Calu3 (cell line): ENCODE measurements at places on chromosomes 7 and 10. TPM values are rescaled to one million over a fixed set of nuclear protein-coding genes. Genes with fewer than 3 reads are reported as not detected.

EPHA1 gene
- total RNA-seq: 21.6 and 23.6 TPM in 2 replicates

GIMAP5 gene
- not detected in 2 replicates for total RNA-seq

CDHR1 gene
- total RNA-seq: not detected in 2 replicates

DNA sequence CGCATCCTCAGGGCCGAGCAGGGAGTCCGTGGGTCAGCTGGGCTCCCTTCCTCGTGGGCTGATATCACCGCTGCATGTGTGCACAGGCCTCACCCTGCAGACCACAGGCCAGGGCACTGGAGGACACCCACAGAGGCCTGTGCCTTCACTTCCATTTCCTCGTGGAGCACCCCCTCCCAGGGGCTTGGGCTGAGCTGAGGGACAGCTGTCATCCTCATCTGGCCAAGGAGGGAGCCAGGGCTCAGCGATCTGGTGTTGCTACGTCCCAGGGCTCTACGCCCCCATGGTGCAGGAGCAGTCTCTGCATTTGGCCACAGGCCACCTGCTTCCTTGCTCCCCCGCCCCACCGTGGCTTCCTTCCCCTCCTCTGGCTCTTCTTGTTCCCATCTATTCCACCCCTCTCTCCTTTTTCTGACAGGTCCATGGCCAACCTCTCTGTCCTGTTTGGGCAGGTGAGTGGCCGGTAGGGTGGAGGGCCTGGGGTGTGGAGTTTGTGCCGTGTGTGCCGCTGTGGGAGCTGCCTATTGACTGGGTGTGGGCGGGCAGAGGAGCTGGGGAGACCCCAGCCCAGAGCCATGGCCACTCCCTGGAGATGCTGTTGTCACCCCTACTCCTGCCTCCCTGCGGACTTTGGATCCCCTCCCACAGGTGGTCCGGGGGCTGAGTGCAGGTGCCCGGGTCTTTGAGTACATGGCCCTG, 8.3 kb upstream of the ASIC3 start:
- peaks cover 20% of the 10 kb centered on the region for H3K4me1 ChIP-seq
- peak overlapping the region; percentile 13 for H3K4me3 ChIP-seq
- H3K27me3 ChIP-seq: no peaks in the 10 kb centered on the region
- H3K27ac ChIP-seq: peak overlapping the region; percentile 89
- H3K36me3 ChIP-seq: peaks cover 33% of the 10 kb centered on the region

DNA sequence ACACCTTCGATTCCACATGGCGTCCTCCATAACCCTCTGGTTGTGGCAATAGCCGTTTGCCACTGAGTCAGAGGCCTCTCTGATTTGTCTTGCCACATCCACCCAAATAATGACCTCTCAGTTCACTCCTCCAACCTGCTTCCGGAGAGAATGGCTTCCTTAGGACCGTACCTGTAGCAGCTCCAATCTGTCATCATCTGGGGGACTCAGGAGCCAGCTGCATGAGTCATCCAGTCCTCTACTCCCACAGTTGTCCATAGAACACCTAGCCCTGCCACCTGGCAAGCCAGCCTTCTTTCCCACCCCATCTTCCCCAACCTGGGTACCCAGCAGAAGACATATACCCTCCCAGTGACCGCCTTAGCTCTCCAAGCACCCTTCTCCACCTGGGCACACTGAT, 64.4 kb upstream of the MXI1 start:
- DNase-seq: no peak
- H3K27ac ChIP-seq: peak overlapping the region; percentile 30
- peaks cover 13% of the 10 kb centered on the region for H3K36me3 ChIP-seq
- H3K4me1 ChIP-seq: peaks cover 16% of the 10 kb centered on the region
- H3K27me3 ChIP-seq: no peaks in the 10 kb centered on the region
- H3K4me3 ChIP-seq: no peak overlapping the region

DNA sequence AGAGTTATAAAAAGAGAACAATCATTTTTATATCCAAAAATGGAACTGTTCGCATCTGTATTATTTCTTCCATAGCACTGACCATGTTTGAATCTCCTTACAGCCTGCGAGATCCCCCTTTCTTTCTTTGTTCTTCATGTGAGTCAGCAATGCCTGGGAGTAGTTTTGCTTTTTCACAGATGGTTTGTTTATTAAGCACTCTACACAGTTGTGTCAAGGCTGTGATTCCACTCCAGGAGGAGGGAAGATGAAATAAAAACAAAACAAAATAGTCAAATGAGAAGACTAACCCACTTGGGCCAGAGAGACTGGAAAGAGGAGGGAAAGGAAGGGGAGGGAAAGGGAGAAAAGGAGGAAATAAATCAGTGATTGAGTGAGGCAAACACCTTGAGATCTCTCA, 7.8 kb downstream of the LIPF start:
- H3K4me1 ChIP-seq: no peaks in the 10 kb centered on the region
- H3K27ac ChIP-seq: no peak overlapping the region
- H3K36me3 ChIP-seq: no peaks in the 10 kb centered on the region
- H3K4me3 ChIP-seq: no peak overlapping the region
- no peak for DNase-seq

DNA sequence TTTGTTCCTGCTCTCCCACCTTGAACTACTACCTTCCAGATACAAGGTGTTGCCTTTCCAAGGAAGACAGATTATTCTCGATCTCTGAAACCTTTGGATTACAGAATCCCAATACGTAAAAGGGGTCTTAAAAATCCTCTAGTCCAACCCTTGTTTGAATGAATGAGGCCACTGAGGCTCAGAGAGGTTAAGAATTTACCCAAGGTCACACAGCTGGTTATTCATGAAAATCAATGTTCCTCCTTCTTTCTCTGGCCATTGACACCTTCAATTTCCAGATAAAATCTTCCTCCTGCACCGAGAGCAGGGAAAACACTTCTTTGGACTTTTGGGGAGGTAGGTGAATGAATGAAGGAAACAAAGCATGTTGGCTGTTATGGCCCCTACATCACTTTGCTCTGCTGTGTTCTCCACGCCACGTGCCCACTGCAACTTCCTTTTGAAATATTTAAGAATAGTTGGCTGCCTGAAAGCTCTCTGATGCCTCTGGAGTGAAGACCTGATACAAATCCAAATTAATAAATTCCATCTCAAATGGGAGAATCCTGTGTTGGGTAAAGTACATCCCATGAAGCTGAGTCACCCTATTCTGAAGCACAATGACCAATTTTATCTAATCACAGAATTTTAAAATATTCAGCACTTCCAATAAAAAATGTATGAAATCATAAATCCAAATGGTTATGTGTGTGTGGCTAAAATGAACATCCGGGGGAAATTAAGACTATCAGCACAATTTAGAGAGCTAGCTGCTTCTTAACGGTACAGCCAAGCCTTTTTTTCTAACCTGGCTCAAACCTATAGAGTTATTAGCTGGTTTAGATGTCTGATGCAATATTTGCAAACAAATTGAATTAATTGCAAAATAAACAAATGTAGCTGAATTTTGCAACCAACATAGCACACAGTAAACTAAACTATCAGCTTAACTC, 7.3 kb downstream of the SVIL start:
- no peak overlapping the region for H3K4me3 ChIP-seq
- H3K27me3 ChIP-seq: no peaks in the 10 kb centered on the region
- peaks cover 75% of the 10 kb centered on the region for H3K4me1 ChIP-seq
- peaks cover 52% of the 10 kb centered on the region for H3K36me3 ChIP-seq
- no peak for DNase-seq

- no peaks in the 10 kb centered on the region for H3K36me3 ChIP-seq
- H3K4me3 ChIP-seq: no peak overlapping the region
- H3K27ac ChIP-seq: no peak overlapping the region
Observed at GRCh38 chr10:31171402-31172083, 139.9 kb upstream of the ZNF438 start.

- no peak overlapping the region for H3K27ac ChIP-seq
- no peak overlapping the region for H3K4me3 ChIP-seq
Observed at GRCh38 chr10:48257407-48257961, 17.0 kb downstream of the FRMPD2 start.

GRCh38 chr10:130232166-130233034, 96.2 kb downstream of the GLRX3 start:
- H3K27ac ChIP-seq: no peak overlapping the region
- peaks cover 5% of the 10 kb centered on the region for H3K36me3 ChIP-seq
- H3K4me1 ChIP-seq: no peaks in the 10 kb centered on the region
- no peak overlapping the region for H3K4me3 ChIP-seq
- H3K27me3 ChIP-seq: no peaks in the 10 kb centered on the region

GRCh38 chr7:91898240-91898992, 17.9 kb upstream of the MTERF1 start:
- H3K27ac ChIP-seq: no peak overlapping the region
- DNase-seq: no peak
- no peak overlapping the region for H3K4me3 ChIP-seq
- H3K36me3 ChIP-seq: no peaks in the 10 kb centered on the region

- no peak for DNase-seq
- no peak overlapping the region for H3K4me3 ChIP-seq
- no peaks in the 10 kb centered on the region for H3K36me3 ChIP-seq
- no peaks in the 10 kb centered on the region for H3K27me3 ChIP-seq
- no peaks in the 10 kb centered on the region for H3K4me1 ChIP-seq
Observed at GRCh38 chr7:113812591-113813255, 106.1 kb downstream of the PPP1R3A start.

DNA sequence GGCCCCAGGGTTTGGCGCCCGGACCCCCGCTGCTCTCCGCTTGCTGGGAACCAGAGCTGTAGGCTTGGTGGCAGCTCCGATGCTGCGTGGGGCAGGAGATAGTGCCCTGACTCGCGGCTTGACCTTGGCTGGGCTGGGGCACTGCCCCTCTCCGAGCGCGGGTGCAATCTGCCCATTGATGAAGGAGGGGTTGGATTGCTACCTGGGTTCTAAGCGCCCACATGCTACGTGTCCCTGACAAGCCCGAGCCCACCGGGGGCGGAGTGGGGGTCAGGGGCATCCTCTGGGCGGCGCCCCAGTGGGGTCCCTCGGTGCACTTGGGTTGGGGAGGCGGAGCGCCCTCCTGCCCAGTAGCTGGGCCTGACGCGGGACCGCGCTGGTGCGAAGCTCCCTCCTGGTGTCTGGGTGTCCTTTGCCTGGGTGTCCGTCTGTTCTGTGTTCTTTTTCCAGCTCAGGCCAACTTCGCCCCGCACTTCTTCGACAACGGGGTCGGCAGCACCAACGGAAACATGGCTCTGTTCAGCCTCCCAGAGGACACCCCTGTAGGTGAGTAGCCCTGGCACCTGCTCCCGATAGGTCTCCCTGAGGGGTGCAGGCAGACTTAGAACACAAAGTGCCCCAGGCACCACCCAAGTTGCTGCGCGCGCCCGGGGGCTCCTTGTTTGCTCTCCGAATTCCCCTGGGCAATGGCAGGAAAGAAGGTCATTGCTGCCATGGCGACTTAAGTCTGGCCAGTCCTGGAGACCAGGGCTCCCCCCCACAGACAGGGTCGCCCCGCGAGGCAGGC, 900 bp downstream of the CDHR1 start:
- H3K36me3 ChIP-seq: no peaks in the 10 kb centered on the region
- H3K27ac ChIP-seq: no peak overlapping the region
- H3K27me3 ChIP-seq: peaks cover 89% of the 10 kb centered on the region
- H3K4me1 ChIP-seq: no peaks in the 10 kb centered on the region
- DNase-seq: no peak
- H3K4me3 ChIP-seq: no peak overlapping the region
